Stomach (tissue), 19 donors: ENCODE measurements at places on chromosomes 5 and 9. TPM values are rescaled to one million over a fixed set of nuclear protein-coding genes. Genes with fewer than 3 reads are reported as not detected.

- DNase-seq: no peak
Measured at GRCh38 chr5:97529354-97529985, 346.4 kb upstream of the RIOK2 start.

GRCh38 chr5:142281966-142282365, 42.9 kb downstream of the SPRY4 start:
- DNase-seq: no peak

DNA sequence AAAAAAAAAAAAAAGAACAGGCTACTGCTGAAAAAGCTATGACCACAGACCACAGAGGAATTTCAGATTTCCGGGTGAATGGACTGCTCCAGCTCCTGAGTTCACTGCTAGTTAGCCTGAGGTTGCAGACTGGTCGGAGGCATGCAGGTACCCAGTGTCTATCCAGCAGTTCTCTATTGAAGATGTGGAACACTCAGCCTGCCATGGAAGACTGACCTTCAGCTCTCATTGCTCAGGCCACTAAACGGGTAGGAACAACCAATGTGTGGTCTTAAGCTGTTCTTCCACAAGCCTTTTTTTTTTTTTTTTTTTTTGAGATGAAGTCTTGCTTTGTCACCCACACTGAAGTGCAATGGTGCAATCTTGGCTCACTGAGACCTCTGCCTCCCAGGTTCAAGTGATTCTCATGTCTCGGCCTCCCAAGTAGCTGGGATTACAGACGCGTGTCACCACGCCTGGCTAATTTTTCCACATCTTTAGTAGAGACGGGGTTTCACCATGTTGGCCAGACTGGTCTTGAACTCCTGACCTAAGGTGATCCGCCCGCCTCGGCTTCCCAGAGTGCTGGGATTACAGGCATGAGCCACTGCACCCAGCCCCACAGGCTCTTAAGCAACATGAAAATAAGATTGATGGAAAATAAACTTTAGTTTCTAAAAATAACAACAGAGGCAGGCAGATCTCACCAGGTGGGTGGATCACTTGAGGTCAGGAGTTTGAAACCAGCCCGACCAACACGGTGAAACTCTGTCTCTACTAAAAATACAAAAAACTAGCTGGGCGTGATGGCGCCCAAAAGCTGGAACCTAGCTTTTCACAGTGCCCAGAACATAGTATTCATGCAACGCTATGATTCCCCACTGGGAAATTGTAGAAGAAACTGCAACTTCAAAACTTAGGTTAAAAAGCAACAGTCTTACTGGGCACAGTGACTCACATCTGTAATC, 20.0 kb upstream of the NPM1 start:
- DNase-seq: no peak

DNA sequence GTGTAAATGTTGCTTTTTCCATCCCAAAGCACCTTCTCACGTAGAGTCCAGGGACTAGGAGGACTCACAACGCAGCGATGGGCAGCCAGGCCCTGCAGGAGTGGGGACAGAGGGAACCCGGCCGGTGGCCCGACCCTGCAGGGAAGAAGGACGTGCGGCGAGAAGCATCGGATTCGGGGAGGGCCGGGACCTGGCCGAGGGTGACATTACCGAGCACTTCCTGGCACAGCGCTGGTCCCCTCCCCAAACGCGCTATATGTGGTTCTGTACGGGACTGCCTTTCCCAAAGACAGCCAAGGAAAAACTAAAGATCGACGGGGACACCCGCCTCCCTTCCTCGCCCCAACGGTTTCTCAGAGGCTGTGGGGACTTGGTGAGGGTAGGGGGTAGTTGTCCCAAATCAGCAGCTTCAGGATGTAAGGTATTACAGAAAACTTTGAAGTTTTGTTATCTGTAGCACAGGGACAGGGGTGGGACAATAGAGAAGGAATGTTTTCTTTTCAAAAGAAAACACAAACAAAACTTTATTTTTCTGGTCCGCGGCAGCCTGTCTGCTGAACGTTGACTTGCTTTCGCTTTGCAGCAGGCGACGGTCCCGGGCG, 887 bp upstream of the MAP3K1 start:
- DNase-seq: peak; percentile 36

GRCh38 chr9:137380606-137381005, 42.4 kb downstream of the EXD3 start:
- no peak for DNase-seq

DNA sequence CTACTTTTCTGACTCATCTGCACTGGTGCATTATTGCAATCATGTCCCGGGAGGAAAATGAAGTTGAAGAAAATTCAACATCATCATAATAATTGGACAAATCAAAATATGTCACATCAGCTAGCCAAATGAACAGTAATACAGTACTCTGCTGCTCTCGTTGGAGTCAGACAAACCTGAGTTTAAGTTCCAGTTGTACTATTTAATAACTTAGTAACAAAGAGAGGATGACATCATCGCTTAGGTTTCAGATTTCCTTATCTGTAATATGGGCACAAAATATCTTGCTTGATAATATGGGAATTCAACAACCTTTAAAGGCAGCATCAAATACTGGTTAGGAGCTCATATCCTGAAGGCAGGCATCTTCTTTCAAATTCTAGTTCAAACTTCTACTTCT, 1248.9 kb upstream of the ACO1 start:
- DNase-seq: no peak

GRCh38 chr9:130712564-130713285, 19.1 kb downstream of the EXOSC2 start:
- DNase-seq: peak; percentile 99

DNA sequence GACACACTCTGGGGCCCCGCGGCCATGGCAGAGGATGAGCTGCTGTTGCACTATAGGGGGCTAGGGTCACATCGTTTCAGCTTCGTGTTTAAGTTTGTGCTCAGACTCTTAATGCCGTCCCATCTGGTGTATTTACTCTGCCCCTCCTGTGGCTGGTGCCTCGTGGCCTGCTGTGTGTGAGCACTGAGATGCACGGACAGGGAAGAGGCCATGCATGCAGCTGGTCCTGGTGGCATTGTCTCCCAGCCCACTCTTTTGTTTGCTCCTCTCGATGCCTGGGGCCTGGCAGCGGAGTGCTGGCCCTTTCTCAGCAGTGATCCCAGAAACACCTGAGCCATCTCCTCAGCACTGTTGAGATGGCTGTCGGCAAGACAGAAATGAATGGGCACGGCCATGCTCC, 30.0 kb upstream of the PHF2 start:
- no peak for DNase-seq

- no peak for DNase-seq
Measured at GRCh38 chr9:87138128-87139040, 191.1 kb upstream of the GAS1 start.

GRCh38 chr5:142314109-142314508, 10.7 kb downstream of the SPRY4 start:
- DNase-seq: no peak

DNA sequence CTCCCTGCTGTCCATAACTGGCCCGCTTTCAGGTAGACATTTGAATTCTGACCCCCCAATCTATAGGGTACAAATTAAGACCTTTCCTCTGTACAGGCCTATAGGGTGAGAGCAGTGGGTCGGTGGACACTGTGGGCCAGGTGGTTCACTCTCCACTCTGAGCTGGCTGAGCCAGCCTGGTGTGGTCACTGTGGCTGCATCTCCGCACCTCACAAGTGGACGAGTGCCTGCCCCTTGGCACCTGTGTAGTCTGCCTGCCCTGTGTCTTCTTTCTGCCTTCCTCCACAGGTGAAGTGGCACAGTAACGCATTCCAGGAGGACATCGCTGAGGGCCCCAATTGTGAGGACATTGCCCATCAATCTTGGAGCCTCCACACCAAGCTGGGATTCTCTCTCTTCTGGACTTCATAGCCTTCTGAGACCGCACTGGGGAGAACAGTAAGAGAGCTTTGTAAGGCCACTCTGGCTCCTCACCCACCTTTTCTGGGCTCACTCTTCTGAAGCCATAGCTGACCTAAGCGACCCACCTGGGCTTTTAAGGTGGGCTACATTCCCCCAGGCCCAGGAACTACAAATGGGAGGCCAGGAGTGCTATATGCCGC, 33.5 kb upstream of the JADE2 start:
- no peak for DNase-seq

DNA sequence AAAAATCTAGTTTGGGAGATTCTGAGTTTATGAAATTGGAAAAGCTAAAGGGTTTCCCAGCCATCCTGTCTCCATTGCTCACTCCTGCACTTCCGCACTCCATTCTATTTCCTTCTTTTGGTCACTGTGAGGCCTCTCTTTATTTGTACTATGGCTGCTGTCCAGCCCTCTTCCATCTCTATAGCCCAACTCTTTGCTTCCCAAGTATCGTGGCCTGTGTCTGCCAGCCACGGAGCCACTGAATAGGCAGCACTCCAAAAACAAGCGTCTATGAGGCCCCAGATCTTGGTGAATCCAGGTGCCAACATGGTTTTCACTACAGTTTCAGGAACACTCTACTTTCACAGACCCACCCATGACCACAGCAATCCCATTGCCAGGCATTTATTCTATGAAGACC, 37.2 kb downstream of the GRAMD2B start:
- no peak for DNase-seq

DNA sequence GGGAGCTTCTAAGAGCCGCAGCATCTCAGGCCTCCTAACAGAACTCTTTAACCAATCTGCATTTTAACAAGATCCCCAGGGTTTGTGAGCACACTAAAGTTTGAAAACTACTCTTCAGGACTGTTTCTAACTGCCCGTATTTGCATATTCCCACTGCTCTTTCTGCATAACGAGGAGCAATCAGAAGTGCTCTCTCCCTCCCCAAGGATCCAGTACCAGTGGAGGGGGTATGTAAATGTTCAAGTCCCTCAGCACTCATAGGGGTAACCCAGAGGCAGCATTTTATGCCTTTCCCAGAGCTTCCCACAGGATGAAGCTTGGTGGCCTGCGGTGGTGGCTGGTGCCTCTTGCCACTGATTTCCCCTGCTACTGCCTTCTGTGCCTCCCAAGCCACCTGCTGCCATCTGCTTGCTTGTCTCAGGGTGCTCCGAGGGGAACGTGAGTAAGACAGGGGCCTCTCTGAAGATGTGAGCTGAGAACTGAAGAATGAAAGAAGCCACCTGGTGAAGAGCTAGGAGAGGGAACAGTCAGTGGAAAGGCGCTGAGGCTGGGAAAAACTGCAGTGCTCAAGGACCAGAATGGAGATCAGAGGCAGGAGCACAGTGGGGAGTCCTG, 30.0 kb upstream of the PPP1R2B start:
- no peak for DNase-seq

GRCh38 chr5:62960781-62961180, 382.2 kb downstream of the LRRC70 start:
- no peak for DNase-seq

DNA sequence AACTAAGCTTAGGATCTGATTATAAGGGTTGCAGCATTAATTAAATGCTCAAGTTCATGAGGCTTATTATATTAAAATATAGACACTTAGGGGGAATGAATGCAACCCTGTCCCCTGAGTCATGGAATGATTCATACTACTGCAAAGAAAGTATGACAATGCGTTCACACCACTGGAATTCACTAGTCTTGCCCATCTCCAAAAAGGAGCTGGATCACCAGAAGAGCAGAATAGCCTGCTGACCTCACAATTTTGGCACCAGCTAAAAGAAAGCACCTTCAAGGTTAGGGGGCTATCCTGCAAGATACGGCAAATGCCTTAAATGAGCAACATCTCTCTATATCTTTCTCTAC, 32.0 kb upstream of the TMED7 start:
- DNase-seq: no peak

DNA sequence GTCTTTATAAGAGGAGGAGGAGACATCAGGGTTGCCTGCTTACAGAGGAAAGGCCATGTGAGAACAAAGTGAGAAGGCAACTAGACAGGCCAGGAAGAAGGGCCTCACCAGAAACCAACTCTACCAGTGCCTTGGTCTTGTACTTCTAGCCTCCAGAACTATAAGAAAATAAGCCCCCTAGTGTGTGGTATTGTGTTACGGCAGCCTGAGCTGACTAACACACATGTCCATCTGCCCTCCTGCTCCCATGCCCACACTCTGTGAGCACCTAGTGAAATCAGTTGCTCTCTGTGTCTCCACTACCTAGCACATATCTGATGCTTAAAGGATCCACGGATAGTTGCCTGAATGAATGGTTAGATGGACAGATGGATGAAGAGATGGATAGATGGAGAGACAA, 6.9 kb downstream of the AK3 start:
- no peak for DNase-seq

- peak; percentile 86 for DNase-seq
Measured at GRCh38 chr9:33852216-33852826, 35.4 kb downstream of the UBE2R2 start.

Gene C9orf40
- total RNA-seq: 3.3 TPM

Gene EFNA5
- total RNA-seq: 3.0 TPM

Gene BSPRY
- 2.2 TPM for total RNA-seq

Gene SPOCK1
- 8.4 TPM for total RNA-seq

Gene CDC20B
- not detected for total RNA-seq

Gene PLK2
- total RNA-seq: 154 TPM

Gene ZNF483
- total RNA-seq: 7.2 TPM

Gene GBGT1
- 1.2 TPM for total RNA-seq
